ENCODE measurements at places on chromosomes 12 and 14.

DNA sequence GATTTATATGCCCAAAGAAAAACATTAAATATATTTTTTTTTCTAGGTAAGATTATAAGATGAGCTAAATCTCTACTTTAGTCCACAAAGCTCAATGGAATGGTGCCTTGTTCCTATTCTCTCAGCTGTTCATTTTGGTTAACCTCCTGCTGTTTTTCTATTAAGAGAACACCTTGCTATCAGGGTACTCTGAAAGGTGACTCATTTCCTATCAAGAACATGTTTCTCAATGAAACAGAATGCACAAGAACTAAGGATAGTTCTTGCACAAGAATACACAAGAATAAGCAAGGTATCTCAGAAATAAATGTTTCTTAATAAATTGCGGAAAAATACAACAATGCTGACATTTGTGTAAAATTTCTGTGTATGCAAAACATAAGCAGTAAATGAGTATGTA lies 14.1 kb downstream of the ABCD2 start:
- no peak for DNase-seq

GRCh38 chr12:126182619-126183236 lies 1117.5 kb downstream of the AACS start:
- no peak for DNase-seq

DNA sequence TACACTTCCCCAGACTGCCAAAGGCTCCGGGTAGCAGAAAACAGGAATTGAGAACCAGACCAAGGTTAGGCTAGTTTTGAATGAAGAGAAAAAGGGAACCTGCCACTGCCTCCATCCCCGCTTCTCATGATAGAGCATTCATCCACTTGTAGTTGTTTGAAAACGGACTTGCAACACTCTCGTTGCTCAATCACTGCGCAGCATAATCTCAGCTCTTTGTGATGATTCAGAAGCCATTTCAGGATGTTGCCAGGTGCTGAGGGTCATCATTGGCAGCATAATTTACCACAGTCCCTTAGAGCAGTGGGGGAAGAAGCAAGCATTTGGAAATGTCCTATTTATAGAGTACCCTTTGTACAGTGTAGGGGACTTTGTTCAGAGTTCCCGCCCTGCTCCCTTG lies 25.6 kb downstream of the KCNK13 start:
- no peak for DNase-seq

- no peak for DNase-seq
Observed at GRCh38 chr12:7793211-7793610, 4.0 kb downstream of the NANOG start.

- DNase-seq, result no peak
Observed at GRCh38 chr14:81298122-81298521, 77.4 kb upstream of the GTF2A1 start.

DNA sequence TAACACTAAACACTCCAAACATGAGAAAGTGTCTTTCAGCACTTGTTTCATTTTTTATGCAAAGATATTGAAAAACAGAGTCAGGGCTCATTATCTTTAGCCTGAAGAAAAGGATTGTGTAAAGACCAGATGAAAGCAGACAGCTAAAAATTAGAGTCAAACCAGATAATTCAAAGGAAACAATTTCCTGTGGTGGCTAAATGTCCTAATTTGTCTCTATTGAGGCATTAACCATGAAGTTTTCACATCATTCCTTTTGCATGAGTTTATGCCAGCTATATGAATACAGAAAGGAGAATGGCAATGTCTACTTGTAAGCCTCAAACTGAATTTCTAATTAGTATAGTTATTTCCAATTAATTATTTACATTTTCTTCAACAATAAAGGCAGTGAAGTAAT lies 338.5 kb downstream of the FSCB start:
- DNase-seq, result no peak

- DNase-seq, result no peak
Observed at GRCh38 chr12:78388461-78388860, 476.1 kb upstream of the SYT1 start.

DNA sequence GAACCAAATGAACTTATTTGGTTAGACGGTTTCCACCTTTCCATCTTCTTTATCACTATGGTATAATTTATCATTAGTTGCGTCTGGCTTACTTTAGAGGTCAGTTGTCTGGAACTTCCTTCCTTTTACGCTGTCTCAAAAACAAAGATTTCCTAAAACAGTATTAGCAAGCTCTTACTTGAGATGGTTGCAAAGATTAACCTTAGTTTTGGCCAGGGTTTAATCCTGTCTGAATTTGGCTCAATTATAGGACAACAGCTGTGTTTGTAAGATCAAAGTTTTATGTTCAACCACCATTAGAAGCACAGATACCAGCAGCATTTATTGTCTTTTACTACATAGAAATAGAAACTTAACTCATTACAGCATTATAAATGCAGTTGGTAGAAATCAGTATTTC lies 7.9 kb upstream of the WASHC3 start:
- DNase-seq, result no peak

- DNase-seq, result no peak
Observed at GRCh38 chr12:62900686-62901272, 34.2 kb downstream of the PPM1H start.

DNA sequence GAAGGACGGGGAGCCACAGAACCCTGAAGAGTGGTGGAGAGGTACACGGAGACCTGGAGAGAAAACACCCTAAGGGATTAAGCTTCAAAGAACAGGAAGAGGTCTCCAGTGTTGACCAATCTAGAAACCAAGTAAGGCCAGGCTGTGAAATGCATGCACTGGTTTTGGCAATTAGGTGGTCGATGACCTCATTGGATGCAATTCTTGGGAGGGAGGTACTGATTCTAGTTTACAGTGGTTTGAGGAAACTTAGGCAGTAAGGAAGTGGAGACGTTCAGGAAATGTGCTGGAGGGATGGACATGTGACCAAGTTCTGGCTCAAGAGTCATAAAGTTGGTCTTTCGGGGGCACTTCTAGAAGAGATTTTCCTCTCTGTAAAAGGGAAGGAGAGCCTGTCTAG lies 91.3 kb upstream of the CEP83 start:
- no peak for DNase-seq

DNA sequence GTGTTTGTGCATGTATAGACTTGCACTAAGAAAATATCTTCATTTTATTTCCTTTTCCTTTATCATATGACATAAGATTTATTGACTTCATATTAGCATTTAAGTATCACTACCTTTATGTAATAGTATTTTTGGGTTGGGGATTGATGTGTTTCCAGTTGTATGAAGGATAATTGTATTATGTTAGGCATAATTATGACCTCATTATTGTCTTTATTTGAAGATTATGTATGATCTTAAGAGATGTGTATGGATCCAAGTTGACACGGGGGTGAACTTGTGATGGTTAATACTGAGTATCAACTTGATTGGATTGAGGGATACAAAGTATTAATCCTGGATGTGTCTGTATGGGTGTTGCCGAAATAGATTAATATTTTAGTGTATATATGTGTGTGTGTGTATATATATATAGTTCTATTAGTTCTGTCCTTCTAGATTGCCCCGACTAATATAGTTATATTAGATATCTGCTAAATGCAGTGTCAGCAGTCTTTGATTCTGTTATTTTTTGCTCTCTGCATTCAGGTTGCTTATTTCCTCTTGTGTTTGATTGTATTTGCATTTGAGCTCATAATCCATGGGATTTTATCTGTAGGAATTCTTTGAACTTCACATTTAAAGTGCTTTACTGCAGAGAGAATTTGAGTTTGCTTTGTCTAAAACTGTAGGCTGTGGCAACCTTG lies 211.0 kb downstream of the TMEM117 start:
- no peak for DNase-seq

DNA sequence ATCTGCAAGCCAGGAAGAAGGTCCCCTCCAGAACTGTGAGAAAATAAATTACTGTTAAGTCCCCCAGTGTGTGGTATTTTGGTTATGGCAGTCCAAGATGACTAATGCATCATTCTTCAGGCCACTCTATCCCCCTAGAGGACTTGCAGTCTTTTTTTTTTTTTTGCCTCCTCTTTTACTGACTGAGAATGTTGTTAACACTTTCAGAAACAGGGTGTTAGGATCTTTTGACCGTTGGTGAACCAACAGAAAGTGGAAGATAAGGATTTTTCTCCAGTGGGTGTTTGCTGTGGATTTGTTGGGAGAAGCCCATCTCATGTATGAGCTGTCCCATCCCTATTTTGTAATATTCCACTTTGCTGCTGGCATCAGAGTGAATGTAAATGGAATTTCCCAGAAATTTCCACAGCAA lies 37.8 kb downstream of the MARK3 start:
- no peak for DNase-seq

- DNase-seq, result no peak
Observed at GRCh38 chr14:88191605-88192004, 131.5 kb downstream of the KCNK10 start.

DNA sequence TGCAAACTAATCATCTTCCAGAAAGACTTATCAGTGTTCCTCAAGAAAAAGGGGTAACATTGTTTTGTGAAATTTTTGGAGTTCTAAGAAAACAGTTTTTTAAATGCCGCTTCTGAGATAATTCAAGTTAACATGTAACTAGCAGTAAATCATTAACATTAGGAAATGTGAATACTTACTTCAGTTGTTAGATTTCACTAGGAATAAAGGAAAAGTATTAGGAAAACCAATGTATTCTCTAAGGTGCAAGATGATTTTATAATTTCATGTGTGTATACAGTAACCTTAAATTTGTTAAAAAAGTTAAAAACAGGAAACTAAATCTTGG lies 36.8 kb downstream of the PAPOLA start:
- DNase-seq, result no peak

DNA sequence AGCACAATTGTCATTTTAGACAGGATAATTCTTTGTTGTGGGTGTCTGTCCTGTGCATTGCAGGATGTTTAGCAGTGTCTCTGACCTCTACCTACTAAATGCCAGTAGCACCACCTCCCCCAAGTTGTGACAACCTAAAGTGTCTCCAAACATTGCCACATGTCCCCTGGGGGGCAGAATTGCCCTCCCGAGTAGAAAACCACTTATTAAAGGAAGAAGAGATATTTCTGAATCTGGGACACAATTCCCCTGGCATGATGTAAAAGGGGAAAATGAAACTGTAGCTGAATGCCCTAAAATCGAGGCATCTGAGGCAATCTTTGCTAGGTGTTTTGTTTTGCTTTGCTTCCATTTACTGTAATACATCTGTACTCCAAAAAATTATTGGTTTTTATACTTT lies 116.8 kb upstream of the NAP1L1 start:
- no peak for DNase-seq

DNA sequence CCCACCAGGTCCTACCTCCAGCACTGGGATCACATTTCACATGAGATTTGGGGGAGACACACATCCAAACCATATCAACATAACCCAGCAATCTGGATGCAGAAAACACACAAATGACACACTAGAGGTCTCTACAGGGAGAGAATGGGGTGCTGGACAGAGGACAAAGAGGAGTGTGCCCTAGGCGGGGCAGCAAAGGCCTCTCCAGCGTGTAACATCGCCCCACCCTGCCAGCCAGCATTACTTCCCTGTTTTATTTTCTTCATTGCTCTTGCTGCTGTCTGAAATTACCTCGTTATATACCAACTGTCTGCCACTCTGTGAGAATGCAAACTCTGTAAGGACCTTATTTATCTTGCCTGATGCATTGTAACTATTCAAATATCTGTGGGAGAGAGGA lies 61.1 kb downstream of the RIMBP2 start:
- DNase-seq, result no peak

DNA sequence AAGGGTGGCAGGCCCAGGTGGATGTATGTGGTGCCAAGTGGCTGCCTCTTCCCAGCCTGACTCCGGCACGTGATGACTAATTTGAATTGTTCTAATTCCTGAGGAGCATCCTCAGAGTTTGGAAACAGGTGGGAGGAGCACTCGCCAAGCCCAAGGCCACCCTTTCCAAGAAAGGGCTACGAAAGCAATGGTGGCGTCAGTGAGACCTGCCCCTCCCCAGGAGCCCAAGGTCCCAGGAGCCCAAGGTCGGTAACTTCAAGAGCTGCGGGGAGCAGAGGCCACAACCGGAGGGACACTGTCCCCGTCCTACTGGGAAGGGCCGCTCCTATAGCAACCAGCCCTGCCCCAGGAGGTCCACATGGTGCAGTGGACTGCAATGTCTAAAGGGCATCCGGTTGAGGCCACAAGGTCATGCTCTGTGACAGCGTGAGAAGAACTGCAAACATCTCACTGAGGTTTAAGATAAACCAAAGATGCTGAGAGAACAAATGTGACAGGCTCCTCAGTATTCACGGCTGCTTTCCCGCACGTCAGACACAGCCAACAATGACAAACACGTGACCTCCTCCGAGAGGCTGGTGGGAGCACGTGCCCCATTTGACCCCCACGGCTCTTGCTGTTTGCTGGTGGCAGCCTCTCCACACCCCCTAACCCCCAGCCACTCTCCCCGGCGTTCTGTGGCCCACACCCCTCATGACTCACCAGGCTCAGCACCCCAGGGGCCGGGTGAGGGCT lies 79.6 kb downstream of the ITPK1 start:
- DNase-seq, result no peak

DNA sequence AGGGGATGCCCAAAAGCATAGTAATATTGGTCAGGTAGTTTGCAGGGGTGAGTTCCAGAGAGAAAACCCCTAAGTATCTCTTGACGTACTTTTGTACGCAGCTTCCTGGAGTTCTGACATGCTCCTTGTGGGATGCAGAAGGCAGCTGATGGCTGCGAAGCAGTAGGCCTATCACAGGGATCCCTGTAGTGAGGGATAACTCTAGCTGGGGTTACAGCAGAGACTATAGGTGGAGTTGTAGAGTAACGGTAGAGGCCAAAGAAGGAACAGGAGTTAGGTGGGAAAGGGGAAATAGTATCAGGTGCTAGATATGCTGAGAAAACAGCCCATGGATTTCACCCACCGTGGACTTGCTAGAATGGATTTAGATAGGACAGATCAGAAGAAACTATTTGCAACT lies 37.3 kb downstream of the MGST1 start:
- DNase-seq, result no peak

DNA sequence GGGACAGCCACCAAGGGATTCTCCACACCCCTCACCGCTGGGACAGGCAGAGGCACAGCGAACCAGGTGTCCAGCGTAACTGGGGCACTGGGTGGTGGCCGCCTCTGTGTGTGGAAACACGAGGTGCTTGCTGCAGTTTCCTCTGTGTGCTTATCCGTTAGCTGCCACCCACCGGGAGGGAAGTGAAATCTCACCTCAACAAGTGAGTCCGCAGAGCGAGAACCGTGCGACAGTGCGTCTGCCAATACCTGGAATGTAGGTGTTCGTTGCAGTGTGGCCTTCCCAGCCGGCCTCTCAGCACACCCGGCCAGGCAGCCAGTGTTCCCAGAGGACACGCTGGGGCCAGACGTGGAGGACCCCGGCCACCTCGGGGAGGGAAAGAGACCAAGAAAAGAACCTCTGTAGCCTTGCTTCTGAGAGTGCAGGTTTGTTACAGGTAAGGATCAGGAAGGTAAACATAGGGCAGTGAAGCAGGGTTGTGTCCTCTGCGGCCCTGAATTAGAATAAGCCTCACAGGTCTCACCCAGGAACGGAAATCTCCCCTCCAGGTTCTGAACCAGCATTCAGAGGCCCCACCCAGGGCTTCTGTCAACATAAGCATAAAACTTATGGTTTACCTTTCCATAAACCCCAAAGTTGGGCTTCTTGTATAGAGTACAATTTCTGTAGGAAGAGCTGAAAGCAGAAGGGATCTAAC lies 1.5 kb downstream of the BCL2L14 start:
- no peak for DNase-seq

GRCh38 chr14:103122947-103123633 lies at the start of gene TNFAIP2:
Gene TNFAIP2, plus strand, starts transcription at chr14:103123461. Its CDS starts 2,997 bp downstream, at chr14:103126458.
- no peak for DNase-seq

Measured in GOT3 (cell line).